ENCODE measurements at places on chromosomes 11 and 22.

- no peak for DNase-seq
Observed at GRCh38 chr11:122807731-122808477, 30.4 kb upstream of the CRTAM start.

- no peak for DNase-seq
Observed at GRCh38 chr22:41106122-41106968, 14.0 kb downstream of the EP300 start.

GRCh38 chr11:109658190-109658589 is 236.2 kb downstream of the C11orf87 start:
- DNase-seq: no peak

DNA sequence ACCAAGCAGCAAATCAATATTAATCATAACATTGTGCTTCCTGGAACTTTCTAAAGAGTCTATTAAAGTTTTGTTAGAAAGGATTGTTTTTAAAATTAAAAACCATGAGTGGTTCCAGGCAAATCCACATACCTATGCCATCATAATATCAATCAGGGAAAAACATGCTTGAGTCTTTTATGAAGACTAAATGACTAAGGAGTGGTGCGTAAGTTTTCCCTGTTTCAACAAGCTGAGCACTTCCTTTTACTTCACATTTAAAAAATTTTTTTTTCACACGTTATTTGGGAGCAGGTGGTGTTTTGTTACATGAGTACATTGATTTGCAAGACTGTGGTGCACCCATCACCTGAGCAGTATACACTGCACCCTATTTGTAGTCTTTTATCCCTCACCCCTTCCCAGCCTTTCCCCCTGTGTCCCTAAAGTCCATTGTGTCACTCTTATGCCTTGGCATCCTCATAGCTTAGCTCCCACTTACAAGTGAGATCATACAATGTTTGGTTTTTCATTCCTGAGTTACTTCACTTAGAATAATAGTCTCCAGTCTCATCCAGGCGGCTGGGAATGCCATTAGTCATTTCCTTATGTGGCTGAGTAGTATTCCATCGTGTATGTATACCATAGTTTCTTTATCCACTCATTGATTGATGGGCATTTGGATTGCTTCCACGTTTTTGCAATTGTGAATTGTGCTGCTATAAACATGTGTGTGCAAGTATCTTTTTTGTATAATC is 1190.3 kb upstream of the RAG2 start:
- peak; percentile 80 for DNase-seq

- no peak for DNase-seq
Observed at GRCh38 chr11:72676861-72677341, 2.7 kb upstream of the PDE2A start.

DNA sequence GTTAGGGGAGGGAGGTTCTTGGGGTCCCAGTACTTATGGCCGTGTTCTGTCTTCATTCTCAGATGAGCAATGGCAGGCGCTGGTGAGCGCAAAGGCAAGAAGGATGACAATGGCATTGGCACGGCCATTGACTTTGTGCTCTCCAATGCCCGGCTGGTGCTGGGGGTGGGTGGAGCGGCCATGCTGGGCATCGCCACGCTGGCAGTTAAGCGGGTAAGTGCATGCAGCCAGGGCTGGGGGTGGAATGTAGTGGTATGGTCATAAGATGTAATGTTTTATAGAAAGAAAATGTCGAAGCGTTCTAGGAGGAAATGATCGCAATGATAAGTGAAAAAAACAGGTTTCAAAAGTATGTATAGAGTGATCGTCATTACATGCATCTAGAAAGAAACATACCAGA is 9.1 kb upstream of the ATF4 start:
- DNase-seq: no peak

GRCh38 chr11:43969543-43969942 is 27.1 kb downstream of the C11orf96 start:
- DNase-seq: no peak

GRCh38 chr22:19879643-19879991 is 24.9 kb upstream of the GNB1L start:
- DNase-seq: peak; percentile 42
